ENCODE measurements at places on chromosomes 4 and X.

DNA sequence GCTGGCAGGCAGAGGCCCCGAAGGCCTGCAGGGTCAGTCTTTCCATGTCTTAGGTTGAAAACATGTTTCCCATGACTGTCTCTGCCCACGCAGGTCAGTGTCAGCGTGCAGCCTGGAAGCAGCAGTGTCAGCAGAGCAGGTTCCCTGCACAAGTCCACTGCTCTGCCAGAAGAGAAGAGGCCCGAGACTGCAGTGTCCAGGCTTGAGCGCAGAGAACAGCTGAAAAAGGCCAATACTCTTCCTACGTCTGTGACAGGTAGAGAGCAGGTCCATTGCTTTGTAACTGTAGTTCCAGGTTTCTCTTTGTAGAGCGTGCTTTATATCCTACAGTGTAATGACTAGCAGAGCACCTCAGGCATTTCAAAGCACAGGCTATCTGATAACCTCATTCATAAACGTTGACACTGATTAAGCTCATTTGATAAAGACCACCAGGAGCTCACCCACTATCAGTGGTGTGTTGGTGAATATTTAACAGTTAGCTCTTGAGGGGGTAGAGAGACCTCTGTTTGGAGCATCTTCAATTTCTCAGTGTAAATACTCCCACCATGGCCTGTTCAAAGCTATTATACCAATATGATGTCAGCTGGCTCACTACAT is 63.2 kb downstream of the AASDH start:
- DNase-seq, result no peak

GRCh38 chr4:43496602-43497001 is 604.1 kb downstream of the GRXCR1 start:
- DNase-seq, result no peak

DNA sequence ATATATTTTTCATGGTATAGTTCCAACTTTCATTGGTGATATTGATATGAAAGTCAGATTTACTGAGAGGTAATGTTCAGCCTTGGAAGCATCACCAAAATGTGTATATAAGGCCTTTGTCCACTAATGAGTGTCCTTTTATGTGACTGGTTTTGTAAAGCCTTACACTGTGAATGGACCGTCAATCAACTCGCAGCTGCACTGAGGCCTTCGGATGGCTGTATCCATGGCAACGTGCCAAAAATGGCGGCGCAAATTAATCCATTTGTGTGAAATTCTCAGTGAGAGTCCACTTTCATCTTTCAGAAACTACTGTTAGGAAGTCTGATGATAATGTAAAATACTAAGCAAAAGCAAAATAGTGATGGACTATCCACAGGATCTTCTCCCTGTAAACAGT is 131.7 kb downstream of the SPCS3 start:
- DNase-seq, result no peak

DNA sequence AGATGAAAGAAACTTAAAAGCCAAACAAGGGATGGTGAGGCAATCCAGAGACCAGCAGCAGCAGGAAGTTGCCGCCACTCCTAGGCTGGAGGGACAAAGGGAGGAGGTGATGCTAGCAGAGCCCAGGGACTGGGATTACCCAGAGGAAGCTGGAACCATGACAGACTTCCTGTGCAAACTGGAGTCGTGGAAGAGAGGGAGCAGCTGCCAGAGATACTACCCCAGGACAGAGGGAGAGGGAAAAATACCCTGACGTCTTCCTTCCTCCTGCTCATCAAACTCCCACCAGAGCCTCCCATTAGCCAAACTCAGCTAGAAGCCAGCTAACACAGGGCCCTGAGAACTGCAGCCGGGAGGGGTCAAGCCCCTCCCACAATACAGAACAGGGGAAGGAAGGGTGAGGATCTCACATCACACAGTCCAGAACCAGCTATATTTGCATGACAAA is 101.2 kb upstream of the KLF3 start:
- no peak for DNase-seq

DNA sequence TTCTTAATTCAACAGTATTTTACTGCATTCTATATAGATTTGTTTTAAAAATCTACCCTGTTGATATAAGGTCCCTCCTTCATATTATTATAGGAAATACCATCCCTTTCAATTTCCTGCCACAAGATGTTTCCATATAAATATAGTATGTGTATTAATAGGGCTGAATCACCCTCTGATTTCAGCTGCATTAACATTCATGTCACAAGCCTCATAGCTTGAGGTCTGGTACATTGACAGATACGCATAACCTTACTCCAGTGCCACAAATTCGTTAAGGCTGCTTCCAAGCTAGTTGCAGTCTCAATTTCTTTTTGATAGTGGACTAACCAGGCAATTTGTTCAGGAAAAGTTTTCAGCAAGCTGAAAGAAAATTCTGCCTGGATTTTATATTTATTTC is 128.4 kb downstream of the KLHL34 start:
- no peak for DNase-seq

DNA sequence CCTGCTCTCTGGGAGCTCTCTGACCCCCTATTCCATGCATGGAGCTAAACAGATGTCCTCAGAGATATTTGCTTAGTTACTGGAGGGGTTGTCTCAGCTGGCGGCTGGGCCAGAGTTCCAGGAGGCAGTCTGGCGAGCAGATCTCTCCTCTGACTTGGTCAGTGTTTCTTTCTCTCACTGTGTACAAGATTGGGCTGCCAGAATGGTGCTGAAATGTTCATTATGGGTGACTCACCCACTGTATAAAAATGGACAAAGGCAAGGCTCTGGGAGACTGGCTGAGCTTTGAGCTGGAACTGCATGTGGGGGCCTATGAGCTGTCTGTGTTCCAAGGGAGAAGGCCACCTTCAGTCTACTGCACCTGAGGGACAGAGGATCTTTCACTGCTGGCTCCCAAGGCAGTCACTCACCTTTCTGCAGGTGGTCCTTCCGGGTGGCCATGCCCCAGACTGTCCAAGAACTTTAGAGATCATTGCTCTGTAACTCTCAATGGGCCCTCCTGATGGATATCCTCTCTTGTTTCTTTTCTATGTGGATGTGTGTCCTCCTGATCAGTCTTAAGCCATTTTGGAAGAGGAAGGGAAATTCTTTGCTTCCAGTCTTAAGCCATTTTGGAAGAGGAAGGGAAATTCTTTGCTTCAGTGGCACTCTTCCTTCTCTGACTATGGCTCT is 88.2 kb downstream of the CFAP299 start:
- no peak for DNase-seq

- no peak for DNase-seq
Observed at GRCh38 chr4:168421671-168422070, 58.6 kb downstream of the DDX60L start.

DNA sequence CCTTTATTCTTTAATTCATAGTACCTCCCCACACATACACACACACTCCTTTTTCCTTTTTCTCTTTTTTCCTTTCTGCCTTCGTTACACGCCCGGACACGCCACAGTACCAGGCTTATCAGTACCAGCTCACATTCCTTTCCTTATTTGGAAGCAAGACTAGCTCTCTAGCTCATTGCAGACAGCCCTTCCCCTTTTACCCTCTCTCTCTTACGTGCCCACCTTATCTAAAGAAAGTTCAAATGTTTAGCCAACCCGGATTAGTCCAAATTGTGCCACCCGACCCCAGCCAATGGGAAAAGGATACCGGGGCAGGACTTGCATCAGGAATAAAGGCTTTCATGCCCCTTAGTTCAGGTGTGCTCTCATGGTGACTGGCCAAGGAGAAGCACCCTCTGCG is 194.7 kb upstream of the VCX3A start:
- no peak for DNase-seq

DNA sequence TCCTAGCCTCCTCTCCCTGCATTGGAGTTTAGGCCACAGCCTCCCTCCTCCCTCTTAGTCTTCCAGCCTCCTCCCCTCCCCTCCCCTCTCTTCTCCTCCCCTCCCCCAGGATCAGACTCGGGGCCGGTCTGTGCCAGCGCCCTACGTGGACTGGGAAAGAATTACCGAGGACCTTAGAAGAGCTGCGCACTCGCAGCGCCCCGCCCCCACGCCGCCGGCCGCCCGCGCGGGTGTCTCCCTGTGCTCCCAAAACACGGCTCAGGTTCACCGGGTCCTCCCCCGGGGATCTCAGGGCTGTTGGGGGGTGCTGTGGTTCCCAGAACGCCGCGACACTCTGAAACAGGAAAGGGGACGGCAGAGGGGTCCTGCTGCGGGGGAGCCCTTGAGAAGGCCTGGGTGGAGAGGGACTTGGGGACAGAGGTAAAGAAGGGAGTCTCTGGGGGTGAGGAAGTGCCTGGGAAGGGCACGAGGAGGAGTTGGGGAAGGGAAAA is 122.3 kb upstream of the TBL1X start:
- peak; percentile 67 for DNase-seq

DNA sequence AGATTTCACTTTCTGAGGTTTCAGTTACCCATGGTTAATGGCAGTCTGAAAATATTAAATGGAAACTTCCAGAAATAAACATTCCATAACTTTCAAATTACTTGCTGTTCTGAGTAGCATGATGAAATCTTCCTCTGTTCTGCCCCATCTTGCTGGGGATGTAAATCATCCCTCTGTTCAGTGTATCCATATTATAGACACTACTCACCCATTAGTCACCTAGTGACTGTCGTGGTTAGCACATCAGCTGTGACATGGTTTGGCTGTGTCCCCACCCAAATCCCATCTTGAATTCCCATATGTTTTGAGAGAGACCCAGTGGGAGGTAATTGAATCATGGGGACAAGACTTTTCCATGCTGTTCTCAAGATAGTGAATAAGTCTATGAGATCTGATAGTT is 125.5 kb upstream of the GIMD1 start:
- no peak for DNase-seq

- DNase-seq, result no peak
Observed at GRCh38 chrX:120653000-120653399, 23.1 kb upstream of the C1GALT1C1 start.

DNA sequence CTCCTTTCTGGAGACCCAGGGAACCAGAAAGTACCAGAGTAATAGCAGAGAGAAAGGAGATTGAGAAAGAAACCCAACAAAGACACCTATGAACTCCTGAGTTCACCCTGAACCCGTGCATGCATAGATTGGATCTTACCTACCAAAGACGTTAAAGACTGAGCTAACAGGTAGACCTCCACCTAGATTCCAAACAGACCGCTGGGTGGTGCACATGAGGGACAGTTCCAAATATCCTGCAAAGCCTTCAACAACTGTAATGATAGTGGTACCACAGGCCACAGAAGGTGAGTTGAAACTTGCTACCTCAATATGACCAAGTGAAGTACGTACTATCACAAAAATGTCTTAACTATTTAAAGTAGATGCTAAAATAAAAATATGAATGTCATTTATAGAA is 34.0 kb upstream of the NR0B1 start:
- DNase-seq, result no peak

GRCh38 chr4:112321776-112322684 is 24.9 kb downstream of the ALPK1 start:
- DNase-seq, result peak; percentile 83

- no peak for DNase-seq
Observed at GRCh38 chr4:114040319-114041116, 61.1 kb upstream of the ARSJ start.

DNA sequence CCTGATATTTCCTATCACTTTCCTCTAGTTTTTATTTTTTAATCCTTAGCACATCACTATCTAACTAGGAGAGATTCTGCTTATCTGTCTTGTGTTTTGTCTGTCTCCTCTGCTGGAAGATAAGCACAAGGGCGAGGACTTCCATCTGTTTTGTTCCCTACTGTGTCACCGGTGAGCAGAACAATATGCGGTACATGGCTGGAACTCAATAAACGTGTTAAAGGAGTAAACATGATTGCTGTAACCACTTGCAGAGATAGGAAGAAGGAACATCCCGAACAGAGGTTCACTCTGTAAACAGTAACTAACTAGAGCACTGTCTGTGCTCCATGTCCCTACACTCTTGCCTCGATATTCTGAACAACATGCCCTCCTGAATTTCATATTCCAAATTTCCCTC is 5.2 kb downstream of the HS3ST1 start:
- DNase-seq, result no peak

DNA sequence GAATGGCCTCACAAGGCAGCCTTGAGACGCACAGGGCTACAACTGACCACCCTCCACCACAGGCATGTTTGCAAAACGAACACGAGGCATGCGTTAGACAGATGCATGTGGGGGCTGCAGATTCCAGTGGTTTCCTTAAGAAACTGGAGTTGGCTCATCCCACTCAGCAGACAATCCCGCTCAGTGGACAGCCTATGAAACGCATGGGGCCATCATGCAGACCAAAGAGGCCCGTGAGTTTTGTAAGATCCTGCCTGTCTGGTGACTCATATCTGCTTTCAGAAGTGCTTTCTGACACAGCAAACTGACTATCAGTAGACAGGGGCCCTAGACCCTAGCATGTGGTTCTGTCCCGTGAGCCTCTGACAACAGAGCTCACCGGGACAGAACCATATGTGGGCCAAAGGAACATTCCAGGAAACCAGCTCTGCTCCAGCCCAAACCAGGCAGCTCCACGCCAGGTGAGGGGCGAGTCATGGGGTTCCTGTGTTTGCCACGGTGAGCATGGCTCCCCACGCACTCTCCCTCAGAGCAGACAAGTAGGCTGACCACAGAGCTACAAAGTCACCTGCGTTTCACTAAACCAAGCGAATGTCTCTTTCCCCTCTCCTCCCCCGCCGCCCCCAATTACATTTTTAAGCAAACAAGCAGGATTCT is 74.4 kb downstream of the MTMR1 start:
- no peak for DNase-seq

DNA sequence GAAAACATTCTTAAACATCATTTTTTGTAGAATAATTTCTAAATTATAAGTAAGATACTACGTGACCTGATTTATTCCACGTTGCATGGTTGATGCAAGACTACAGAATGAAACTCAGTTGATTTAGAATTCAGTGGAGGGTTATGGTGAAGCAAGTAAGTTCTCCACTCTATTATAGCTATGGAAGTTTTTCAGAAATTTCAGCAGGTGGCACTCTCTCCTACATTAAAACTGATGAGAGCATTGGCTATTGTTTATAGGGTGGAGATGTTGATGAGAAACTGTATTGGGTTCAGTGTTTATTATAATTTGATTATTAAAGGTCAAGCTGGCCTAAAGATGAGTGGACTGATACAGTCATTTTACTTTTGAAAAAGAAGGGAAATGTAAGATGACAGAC is 88.0 kb downstream of the FNIP2 start:
- peak; percentile 47 for DNase-seq

- no peak for DNase-seq
Observed at GRCh38 chr4:82515705-82516104, 46.1 kb downstream of the TMEM150C start.

- no peak for DNase-seq
Observed at GRCh38 chrX:101190736-101191135, 28.9 kb upstream of the DRP2 start.

GRCh38 chr4:102519925-102520324 is 18.8 kb downstream of the NFKB1 start:
- no peak for DNase-seq

GRCh38 chr4:123116412-123116811 is 194.0 kb upstream of the NUDT6 start:
- no peak for DNase-seq

DNA sequence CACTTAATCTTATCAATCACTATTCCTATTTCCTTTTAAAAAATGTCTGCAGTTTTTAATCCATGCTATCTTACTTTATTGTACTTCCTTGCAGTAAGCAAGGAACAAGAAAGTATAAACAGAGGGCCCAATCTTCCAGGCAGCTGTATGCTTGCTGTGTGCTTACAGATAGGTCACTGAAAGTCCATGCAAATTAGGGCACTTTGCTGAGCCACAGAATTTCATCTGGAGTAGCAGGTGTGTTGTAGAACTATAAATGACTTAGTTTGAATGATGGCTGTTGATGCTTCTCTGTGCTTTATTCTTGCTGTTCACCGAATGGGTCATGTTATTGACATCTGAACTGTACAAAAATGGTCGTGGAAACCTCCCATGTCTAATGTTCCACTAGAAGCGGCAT is 154.6 kb downstream of the ATOH1 start:
- no peak for DNase-seq
